ENCODE measurements at places on chromosomes 6 and 20. TPM values are rescaled to one million over a fixed set of nuclear protein-coding genes. Genes with fewer than 3 reads are reported as not detected.

Gene PAX1
- not detected for total RNA-seq

Gene FGD2
- total RNA-seq: 9.1 TPM

Gene BACH2
- total RNA-seq: 5.8 TPM

Gene BHLHE23
- not detected for total RNA-seq

Gene PTCRA
- total RNA-seq: not detected

Gene SEL1L2
- total RNA-seq: not detected

Gene RBPJL
- not detected for total RNA-seq

Gene TP53RK
- total RNA-seq: 14.1 TPM

Gene CTCFL
- not detected for total RNA-seq

Gene ELMO2
- 92.3 TPM for total RNA-seq

Gene MAP3K5
- total RNA-seq: 33.0 TPM

DNA sequence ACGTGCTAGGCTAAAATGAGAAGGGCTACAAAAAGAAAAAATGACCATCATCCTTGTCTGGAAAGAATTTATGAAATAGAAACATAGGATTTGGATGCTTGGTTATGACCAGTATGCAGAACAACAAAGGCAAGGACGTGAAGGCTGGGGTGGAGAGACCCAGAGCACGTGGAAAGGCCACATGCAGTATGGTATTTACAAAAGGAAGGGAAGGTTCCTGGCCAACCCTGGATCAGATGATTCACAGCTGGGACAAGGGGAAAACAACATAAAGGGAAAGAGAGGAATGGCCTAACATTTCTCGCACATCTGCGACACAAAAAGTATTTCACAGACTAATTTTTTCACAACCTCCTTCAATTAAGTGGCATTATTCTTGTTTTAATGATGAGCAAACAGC is 8.2 kb downstream of the STX7 start:
- DNase-seq: no peak

- DNase-seq: peak; percentile 60
Measured at GRCh38 chr20:29878777-29879442, 1378.6 kb upstream of the DEFB115 start.

DNA sequence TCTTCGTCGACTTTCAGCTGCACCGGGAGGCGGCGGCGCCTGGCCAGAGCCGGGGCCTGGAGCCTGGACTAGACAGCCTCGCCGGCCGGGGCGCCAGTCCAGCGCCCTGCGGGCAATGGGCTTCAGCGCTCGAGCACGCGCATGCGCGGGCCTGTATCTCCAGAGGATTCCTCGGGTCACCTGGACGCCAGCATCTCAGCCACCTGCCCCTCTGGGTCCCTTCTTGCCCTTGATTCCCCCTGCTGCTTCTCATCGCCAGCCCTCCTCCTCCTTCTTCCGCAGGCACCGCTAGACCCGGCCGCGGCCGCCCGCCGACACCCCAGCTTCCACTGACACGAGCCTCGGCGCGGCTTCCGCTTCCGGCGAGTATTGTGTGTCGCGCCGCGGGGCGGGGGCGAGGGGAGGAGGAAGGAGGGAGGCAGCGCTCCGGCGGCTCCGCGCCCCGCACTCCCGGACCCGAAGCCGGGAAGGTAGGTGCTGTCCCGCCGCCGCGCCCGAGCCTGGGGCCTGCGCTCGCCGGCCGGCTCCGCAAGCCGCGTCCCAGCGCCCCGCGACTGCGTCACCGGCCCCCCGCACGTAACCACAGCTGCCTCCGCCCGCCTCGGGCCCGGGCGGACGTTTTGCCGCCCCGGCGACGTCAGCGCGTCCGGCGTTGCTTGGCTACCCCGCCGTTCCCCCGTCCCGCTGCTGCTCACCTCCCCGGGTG is at the start of gene TRIM39:
TRIM39 (plus strand) TSS at position 402 of the 706 bp plus-strand sequence. CDS start 2,391 bp downstream, outside the sequence.
- DNase-seq: peak; percentile 91

DNA sequence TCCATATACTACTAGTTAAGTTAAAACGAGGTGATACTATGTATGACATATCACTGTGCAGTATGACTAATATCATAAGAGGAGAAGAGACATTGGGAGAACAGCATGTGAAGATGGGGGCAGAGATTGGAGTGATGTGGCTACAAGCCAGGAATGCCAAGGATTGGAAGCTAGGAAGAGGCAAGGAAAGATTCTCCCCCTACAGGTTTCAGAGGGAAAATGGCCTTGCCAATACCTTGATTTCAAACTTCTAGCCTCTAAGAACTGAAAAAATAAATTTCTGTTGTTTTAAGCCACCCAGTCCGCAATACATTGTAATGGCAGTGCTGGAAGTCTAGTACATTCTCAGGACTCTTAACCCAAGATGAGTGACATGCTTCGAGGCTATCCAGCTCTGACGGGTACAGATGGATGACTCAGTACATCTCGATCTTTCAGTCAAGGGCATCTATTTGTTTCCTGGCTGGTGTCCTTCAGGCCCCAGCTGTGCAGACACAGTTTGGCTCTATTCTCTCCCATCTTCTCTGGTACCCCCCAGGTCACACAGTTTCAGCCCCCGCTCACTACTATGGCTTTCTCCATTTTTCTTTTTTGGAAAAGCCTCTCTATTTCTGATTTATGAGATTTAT is 55.5 kb upstream of the THEMIS start:
- DNase-seq: no peak

DNA sequence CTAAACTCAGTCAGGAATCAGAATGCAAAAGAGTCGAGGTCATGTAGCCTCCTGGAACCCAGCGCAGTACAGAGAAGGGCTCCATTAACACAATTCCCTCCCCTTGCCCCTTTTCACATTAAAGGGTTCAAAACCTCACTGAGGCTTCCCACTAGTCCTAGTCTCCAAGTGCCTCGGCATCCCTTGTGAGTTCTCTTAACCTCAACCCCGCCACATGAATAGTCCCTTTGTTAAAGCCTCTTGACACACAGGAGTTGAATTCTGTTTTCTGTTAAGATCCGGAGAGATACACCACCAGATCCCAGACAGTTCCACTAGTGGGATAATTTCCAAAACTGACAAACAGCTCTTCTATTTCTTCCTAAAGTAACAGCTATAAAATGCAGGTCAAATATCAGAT is 17.8 kb downstream of the PTPRT start:
- DNase-seq: no peak

GRCh38 chr6:33433544-33434191 is 13.8 kb downstream of the SYNGAP1 start:
- DNase-seq: no peak

GRCh38 chr6:105272786-105273185 is 93.0 kb upstream of the POPDC3 start:
- no peak for DNase-seq

DNA sequence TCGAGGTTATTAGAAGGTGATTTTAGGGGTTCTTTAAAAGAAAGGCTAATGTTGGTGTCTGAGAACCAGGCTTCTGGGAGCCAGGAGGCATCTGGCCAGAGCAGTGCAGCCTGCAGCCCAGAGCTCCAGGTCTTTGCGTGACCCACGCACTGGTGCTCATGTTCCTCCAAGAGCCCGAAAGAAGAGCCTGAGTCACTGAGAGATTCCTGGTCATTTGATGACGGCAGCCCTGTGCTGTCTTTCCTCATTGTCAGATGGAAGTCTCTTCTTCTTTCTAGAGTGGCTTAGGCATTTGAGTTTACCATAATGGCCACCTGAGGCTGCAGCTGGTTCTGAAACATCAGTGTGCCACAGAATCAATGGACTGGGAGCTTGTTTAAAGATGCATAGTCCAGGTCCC is 46.4 kb downstream of the CD109 start:
- DNase-seq: no peak

DNA sequence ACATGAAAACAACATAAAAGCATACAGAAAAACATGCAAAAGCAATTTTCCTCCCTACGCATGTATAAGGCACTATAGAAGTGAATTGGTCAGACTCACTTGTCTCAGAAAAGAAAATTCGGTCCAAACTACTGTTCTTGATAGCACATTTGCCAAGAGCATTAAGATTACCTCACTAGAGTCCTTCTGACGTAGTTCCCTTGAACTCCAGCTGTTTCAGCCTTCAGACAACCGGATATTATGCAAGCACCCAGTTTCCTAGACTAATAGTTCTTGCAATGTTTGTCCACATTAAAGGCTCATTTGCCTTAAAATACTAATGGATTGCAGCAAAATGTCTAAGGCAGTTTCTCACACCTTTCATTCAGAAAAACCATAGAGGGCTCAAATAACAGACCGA is 2.5 kb upstream of the CASS4 start:
- no peak for DNase-seq

DNA sequence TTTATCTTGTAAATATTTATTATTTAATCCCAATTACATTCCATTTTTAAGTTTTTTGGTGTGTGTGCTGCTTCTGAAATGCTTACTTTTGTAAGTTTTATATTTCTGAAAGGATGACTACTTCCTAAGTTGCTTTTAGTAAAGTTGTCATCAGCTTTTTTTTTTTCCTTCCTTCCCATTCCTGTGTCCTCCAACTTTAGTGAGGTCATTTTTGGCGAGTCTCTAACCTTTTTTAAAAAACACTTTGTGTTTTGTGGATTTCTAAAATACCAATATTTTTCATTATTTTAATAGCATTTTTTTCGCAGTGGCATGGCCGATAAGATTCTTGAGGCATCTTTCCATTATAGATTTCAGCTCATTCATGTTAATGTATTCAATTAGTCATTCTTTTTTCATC is 30.9 kb downstream of the FIG4 start:
- DNase-seq: no peak

DNA sequence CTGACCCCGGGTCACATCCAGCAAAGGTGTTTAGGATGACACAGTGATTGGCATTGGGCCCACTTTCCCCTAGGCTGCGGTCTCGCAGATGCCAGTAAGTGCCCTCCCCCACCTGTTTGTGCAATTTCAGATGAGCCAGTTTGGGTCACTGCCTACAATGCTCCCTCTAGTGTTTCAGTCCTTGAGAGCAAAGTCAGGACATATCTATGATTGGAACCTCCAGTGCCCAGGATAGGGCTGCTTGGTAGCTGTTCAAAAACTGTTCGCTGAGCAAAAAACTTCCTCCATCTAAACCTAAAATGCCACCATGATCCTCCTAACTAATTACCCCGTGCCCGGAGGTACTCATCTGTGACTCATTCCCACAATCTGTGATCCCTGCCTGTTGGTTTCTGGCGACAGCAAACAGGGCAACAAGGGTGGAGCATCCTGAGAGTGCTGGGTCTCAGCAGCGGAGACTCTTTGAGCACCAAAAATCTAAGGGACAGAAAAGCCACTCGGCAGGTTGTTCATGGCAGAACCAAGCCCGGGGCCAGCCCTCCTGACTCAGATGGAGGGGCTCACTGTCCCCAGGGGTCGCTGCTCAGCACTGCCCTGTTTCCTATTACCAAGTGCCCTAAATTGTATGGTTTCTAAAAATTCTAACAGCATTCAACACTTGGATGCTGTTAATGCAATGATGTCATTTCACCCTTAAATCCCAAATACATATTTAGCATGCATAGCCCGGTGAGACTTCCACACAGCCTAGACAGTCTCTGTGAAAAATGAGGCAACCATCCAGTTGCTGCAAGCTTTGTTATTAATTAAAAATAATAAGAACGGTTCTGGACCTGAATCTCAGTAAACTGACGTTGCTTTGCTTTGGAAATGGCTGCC is 5.0 kb downstream of the VSX1 start:
- DNase-seq: no peak

DNA sequence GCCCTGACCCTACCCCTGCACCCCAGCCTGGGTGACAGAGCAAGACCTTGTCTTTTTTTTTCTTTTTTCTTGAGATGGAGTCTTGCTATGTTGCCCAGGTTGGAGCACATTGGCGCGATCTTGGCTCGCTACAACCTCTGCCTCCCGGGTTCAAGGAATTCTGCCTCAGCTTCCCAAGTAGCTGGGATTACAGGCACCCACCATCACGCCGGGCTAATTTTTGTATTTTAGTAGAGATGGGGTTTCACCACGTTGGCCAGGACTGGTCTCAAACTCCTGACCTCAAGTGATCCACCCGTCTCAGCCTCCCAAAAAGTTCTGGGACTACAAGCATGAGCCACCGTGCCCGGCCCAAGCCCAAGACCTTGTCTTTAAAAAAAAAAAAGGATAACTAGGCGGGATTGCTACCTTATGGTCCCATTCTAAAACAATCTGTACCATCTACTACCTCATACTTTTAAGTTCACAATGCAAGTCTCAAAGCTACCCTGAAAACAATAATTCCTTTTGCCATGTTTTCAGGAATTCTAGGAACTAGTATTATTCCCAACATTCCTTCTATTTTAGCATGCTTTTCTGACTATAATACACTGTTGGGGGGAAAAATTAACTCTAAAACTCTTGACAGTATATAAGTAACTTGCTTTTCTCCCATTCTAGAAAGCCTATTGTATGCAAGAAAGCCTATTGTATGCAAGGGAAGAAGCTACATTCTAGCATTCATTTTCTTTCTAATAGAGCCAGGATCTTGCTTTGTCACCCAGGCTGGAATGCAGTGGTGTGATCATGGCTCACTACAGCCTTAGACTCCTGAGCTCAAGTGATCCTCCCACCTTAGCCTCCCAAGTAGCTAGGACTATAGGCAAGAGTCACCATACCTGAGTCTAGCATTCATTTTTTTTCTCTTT is 6.6 kb downstream of the TUBB start:
- DNase-seq: no peak

- no peak for DNase-seq
Measured at GRCh38 chr6:106170030-106170791, 84.1 kb downstream of the PRDM1 start.

DNA sequence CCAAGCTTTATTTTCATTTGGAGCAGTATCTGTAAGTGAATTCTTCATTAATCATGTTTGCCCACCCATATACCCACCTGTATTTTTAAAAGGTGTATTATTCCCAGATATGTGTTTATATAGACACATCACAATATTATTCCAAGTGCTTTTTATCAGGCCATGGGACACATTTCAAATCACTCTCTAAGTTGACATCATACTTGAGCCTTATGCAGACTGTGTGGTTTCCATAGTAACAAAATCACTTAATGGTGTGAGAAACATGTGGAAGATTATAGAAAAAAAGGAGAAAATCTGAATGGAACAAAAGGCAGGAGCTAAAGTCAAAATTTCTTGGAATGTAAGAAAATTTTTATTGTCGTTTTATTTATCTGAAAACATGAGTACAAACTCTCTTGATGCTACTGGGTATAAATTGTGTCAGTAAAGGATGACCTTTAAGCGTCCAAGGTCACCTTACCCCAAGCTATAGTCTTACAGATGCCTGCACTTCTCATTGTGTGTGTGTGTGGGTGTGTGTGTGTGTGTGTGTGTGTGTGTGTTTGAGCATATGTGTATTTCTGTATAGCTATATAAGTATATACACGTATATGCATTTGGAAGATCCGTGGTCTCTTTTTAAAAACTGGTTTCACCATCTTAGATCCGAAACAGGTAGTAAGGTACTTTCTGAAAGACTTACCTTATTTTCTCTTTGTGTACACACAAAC is 79.8 kb upstream of the CCN6 start:
- DNase-seq: no peak

- no peak for DNase-seq
Measured at GRCh38 chr6:157770946-157771345, 52.1 kb upstream of the SNX9 start.

- DNase-seq: no peak
Measured at GRCh38 chr20:62742550-62742949, 33.9 kb downstream of the NTSR1 start.

DNA sequence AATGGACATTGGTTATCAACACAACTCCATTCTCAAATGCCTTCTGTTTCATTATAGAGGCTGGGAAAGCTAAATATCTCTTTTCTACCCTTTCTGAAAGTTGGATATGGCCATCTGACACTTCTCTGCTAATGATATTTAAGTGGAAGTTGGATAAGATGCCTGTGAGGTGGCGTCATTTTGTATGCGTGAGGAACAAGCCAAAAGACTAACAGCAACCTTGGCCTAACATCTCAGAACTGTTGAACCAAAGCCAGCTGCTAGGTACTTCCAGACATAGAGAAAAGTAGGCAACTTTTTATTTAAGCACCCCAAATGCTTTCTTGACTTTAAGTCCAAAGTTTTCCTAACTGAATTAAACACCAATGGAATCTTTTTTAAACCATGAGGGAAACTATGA is 708.4 kb downstream of the CD109 start:
- DNase-seq: no peak
